Adrenal gland (tissue), 19 donors: ENCODE measurements at places on chromosomes 13 and 19. TPM values are rescaled to one million over a fixed set of nuclear protein-coding genes. Genes with fewer than 3 reads are reported as not detected.
A peak's percentile ranks its signal among the peaks of the same experiment; 100 is the strongest.

- no peak for DNase-seq
Measured at GRCh38 chr19:41529484-41530183, 46.3 kb upstream of the CEACAM21 start.

- DNase-seq, result no peak
Measured at GRCh38 chr13:75356421-75356820, 125.5 kb downstream of the TBC1D4 start.

DNA sequence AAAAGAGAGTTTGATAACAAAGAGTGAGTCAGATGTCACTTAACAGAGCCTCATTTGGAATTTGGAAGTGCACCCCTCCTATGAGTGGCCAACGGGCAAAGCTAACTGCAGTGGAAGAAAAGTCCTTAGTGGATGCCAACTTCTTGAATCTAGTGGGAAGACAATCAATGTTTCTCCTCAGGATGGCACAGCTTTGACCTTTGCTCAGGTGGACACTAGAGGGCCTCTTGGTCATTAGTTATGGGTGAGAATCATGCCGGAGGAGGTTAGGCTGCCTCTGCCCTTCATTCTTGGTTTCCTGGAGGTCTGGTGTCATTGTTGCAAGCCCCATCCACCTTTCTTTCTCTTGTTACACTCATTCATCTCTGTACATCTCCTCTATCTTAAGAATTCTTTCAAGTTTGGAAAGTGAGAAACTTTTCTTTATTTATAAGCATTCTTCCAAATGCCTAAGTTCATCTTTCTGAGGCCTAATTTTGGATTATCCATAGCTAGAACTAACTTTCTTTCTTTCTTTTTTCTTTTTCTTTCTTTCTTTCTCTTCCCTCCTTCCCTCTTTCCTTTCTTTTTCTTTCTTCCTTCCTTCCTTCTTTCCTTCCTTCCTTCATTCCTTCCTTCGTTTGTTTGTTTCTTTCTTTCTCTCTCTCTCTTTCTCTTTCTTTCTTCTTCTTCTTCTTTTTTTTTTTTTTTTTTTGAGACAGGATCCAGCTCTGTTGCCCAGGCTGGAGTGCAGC, 327.2 kb upstream of the TSHZ3 start:
- peak; percentile 44 for DNase-seq

- DNase-seq, result no peak
Measured at GRCh38 chr19:31572102-31572975, 223.1 kb upstream of the TSHZ3 start.

DNA sequence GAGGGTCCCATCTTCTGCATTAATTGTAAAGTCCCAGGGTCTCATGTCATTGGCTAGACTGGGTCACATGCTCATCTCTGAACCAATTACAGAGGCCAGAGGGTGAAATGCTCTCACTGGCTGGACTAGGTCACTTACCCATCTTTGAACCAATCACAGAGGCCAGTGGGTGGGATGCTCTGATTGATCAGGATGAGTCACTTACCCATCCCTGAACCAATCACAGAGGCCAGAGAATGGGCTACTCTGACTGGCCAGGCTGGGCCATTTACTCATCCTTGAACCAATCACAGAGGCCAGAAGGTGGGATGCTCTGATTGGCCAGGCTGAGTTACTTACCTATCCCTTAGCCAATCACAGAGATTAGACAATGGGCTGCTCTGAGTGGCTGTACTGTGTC, 5.3 kb downstream of the MISP start:
- DNase-seq, result peak; percentile 55

The ZNF793 gene
- total RNA-seq, result 6.3 TPM

The ZNF780A gene
- 31.3 TPM for total RNA-seq
